Sciatic nerve (tissue), 2 donors: ENCODE measurements at places on chromosomes 16 and 17. TPM values are rescaled to one million over a fixed set of nuclear protein-coding genes. Genes with fewer than 3 reads are reported as not detected.

Gene IL21R
- 1.7 TPM for total RNA-seq

Gene SLC13A2
- not detected for total RNA-seq

Gene RPL26
- 1,229 TPM for total RNA-seq

Gene TLK2
- total RNA-seq: 74.1 TPM

Gene SLC16A11
- total RNA-seq: 0.89 TPM

- DNase-seq: no peak
Observed at GRCh38 chr16:1333149-1333812, at the start of gene BAIAP3. Gene BAIAP3, plus strand, starts transcription at chr16:1333645. Its CDS starts 4,905 bp downstream, at chr16:1338550.

DNA sequence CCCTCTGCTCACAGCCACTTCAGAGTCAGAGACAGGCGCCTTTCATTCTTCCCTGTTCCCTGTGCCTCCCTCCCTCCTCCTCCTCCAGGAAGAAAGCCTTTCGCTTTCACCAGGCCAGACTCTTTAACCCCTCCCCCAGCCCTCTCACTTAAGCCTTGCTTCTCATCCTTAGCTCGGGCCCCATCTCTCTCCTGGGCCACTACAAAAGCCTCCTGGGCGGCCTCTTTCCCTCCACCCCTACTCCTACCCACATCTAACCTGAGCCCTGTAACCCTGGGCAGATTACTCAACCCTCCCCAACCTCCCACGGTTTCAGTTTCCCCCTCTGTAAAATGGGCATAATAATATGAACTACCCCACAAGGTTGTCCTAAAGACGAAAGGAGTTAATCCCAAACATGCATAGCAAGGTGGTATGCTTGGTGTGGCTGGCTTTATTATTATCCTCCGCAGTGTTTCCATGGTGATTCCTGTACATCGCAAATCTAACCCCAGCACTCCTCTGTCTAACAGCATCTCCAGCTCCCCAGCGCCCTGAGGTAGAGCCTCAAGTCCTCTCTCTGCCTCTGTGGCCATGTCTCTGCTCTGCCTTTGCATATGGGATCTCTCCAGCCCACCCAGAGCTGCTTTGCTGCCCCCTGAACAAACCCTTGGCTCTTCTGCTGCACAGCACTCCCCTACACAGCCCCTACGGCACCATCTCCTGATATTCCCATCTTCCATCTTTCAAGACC is 17.7 kb downstream of the PIMREG start:
- DNase-seq: no peak

GRCh38 chr17:68148936-68149335 is 98.9 kb upstream of the AMZ2 start:
- no peak for DNase-seq

DNA sequence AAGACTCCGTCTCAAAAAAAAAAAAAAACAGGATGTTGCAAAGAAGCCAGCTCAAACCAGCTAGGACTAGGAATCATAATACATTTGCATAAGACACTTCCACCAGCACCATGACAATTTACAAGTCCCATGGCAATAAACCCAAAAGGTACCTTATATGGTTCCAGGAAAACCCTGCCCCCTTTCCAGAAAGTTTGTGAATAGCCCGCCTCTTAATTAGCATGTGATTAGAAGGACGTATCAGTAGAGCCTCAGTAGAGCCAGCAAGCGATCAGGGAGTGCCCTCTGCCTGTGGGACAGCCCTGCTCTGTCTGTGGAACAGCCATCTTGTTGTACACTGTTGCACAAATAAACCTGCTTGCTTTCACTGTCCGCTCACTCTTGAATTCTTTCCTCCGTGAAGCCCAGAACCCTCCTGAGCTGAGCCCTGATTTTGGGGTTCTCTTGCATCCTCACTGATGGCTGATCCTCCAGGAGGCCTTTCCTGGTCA is 14.0 kb downstream of the NUPR1 start:
- no peak for DNase-seq

DNA sequence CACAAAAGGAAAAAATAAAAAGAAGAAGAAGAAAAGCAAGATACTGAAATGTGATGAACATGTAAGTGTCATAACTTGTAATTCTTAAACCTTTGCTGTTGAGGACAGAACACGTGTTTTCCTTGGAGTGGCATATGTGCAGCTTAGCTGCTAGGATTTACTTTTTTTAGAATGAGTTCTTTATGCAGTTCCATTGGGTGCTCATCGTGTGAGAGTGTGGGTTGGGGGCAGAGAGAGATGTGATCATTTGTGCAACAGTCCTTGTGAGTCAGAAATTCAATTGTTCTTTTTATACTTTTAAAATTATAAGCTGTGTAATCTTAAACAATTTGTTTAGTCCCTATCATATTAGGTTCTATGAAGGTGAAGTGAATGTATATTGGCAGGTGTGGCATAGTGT is 5.5 kb upstream of the DHRS11 start:
- no peak for DNase-seq

GRCh38 chr16:53297477-53297876 is 136.8 kb upstream of the RBL2 start:
- no peak for DNase-seq

DNA sequence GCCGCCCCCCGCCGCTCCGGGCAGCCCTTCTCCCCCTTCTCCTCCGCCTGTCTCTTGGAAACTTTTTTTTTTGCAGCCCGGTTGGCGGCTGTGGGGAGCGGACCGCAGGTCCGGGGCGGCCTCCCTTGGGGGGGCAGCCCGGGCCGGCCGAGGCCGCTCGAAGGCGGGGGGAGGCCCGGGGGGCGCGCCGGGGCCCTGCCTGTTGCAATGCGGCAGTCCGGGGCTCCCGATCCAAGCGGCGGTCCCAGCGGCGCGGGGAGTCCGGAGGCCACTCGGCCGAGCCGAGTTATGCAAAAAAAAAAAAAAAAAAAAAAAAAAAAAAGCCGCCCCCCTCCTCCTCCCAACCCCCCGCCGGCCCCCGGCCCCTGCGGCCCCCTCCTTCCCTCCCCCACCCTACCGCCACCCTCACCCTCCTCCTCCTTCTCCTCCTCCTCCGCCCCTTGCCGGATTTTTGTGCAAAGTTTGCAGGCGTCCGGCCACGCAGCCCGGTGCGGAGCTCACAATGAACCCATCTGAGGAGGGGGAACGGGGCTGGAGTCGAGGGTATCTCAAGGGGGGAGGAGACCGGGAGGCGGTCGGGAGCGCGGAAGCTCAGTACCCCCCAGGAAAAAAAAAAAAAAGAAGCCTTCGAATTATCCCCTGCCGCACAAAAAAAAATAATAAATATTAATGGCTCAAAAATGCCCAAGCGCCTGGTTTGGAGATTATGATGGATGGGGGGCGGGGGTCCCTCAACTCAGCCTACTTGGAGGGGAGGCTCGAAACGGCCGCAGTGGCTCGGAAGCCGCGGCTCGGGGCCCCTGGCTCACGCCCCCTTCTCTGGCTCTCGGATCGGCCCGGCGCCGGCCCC is at the start of gene ZNF423:
Gene ZNF423 (minus strand): TSS at position 291 of the 850 bp plus-strand sequence. CDS start 338 bp downstream, outside the sequence.
- peak; percentile 71 for DNase-seq

- no peak for DNase-seq
Observed at GRCh38 chr17:44904001-44904984, 5.0 kb upstream of the EFTUD2 start.

GRCh38 chr17:41959336-41960095 is 7.1 kb upstream of the CNP start:
- DNase-seq: no peak

GRCh38 chr16:87056083-87056482 is 261.1 kb downstream of the C16orf95 start:
- DNase-seq: no peak

GRCh38 chr16:10999300-10999699 is 54.9 kb downstream of the CLEC16A start:
- no peak for DNase-seq

DNA sequence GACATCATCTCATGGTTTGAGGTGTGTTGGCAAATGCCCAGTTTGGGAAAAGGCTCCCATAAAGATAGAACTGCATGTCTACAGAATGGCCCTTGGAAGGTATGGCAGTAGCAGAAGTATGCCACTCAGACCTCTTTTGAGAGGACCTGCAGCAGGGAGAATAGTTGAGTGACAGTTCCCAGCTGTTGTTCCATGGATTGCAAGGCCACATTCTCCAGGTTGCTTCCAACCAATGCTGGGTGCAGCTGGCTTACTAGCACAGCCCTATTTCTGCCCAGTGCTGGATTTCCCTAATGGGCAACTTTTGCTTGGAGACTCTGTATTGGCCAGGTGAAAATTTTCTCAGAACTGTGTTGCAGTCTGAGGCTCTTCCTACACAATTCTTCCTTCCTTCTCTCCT is 266.2 kb downstream of the UTP18 start:
- DNase-seq: no peak

- DNase-seq: no peak
Observed at GRCh38 chr16:85631802-85632393, 18.8 kb downstream of the GSE1 start.

DNA sequence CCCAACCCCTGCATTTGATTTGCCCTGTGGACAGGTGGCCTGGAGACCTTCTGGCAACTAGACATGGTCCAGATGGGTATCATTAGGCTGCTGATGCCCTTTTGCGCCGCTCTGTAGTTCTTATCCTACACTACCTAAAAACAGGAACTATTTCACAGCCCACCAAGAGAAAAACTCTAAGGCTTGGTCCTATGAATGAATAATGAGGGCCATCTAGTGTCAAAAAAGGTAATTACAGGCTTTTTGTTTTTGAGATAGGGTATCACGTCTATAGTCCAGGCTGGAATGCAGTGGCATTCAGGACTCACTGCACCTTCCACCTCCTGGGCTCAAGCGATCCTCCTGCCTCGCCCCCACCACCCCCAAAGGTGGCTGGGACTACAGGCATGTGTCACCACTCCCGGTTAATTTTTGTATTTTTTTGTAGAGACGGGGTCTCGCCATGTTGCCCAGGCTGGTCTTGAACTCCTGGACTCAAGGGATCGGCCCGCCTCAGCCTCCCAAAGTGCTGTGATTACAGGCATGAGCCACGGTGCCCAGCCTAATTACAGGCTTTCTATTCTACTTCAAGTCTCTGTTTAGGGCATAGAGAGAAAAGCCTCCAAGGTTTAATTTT is 20.9 kb downstream of the COIL start:
- no peak for DNase-seq

DNA sequence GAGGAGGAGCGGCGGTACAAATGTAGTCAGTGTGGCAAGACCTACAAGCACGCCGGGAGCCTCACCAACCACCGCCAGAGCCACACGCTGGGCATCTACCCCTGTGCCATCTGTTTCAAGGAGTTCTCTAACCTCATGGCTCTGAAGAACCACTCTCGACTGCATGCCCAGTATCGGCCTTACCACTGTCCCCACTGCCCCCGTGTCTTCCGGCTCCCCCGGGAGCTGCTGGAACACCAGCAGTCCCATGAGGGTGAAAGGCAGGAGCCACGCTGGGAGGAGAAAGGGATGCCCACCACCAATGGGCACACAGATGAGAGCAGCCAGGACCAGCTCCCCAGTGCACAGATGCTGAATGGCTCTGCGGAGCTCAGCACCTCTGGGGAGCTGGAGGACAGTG is 2.8 kb downstream of the ZNF646 start:
- no peak for DNase-seq

DNA sequence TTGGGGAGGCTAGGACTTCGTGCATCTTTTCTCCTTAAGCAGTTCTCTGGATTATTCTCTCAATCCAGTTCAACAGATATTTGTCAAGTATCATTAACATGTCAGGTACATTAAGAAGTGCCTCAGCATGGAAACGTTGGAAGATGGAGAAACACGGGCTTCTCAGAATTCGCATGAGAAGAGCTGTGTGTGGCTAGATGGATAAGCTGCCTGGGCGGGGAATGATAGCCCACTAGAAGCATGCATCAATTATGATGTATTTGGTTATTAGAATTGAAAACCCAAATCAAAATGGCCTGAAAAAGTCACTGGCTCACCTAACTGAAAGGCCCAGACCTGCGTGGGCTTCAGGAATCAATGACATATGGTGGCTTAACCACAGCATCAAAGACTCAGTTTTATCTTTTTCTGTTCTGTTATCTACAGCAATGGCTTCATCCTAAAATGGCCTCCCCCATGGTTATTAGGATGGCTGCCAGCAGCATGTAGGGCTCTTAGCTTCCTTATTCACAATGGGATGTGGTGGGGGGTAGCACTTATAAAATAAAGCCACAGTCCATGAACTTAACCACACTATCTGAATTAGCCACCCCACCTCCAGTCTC is 43.9 kb downstream of the MMD start:
- no peak for DNase-seq

GRCh38 chr17:3957735-3958599 is 6.3 kb downstream of the ATP2A3 start:
- DNase-seq: no peak

GRCh38 chr17:1512351-1512750 is 4.1 kb downstream of the INPP5K start:
- DNase-seq: no peak

DNA sequence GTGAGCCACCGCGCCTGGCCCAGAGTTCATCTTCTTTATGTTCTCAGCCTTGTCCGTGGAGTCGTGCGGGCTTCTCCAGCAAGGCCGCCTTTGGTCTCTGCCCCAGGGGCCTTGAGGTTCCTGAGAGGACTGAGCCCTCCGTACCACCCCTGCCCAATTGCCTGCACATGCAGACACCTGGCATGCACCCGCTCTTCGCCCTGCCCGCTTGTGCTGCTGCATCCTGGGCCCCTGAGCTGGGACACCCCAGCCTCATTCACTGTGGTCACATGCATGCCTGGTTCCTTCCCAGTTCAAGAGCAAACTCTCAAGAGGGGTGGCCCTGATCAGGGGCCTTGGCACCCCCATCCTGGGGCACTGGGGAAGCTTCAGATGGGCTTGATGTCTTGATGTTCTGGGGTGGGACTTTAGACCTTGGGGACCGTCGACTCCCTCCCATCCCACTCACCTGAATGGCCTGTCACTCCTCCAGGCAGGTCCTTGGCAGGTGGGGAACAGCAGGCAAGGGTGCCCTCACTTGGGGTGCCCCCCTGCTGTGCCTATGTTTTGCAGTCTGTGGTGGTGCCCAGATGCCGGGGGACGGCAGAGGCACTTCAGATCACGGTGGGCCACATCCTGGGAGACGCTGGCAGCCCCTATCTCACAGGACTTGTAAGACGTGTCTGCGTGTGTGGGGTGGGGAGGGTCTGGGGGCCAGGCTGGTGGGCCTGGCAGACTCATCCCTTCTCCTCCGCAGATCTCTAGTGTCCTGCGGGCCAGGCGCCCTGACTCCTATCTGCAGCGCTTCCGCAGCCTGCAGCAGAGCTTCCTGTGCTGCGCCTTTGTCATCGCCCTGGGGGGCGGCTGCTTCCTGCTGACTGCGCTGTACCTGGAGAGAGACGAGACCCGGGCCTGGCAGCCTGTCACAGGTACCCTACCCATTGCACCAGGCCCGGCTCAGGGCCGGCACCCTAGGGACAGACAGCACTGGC is 12.7 kb upstream of the SPNS2 start:
- no peak for DNase-seq
